ENCODE measurements at places on chromosomes 16 and 17.
A peak's percentile ranks its signal among the peaks of the same experiment; 100 is the strongest.

- no peak for DNase-seq
Measured at GRCh38 chr16:30660424-30661261, 2.4 kb downstream of the FBRS start.

- no peak for DNase-seq
Measured at GRCh38 chr16:85579191-85579590, 33.9 kb upstream of the GSE1 start.

DNA sequence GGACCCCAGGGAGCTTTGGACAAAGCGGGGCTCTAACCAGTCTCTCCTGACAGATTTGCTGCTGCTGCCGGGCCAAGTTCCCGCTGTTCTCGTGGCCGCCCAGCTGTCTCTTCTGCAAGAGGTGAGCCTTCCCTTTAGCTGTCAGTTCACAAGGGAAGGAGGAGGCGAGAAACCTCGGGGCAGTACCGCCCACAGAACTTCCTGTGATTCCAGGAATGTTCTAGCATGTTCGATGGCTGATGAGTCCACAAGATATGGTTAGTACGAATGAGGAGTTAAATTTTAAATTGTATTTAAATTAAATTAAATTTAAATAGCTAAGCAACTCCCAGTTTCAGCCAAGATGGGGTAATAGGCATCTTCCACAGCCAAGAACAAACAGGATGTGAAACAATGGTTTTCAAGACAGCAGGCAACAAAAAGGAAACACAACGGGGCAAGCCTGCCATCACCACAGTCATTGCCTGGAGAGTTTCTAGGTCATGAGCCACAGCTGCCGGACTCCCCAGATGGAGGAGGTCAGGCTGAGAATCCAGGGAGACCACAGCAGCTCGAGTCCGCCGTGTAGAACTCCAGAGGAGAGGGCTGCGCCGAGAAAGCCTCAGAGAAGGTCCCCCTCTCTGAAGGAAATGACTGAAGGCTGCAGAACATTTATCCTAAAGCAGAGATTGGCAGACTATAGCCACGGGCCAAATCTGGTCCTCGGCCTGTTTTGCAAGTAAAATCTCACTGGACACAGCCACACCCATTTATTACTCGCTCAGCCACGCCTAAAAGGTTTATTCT is 9.5 kb upstream of the TCF25 start:
- DNase-seq: no peak

DNA sequence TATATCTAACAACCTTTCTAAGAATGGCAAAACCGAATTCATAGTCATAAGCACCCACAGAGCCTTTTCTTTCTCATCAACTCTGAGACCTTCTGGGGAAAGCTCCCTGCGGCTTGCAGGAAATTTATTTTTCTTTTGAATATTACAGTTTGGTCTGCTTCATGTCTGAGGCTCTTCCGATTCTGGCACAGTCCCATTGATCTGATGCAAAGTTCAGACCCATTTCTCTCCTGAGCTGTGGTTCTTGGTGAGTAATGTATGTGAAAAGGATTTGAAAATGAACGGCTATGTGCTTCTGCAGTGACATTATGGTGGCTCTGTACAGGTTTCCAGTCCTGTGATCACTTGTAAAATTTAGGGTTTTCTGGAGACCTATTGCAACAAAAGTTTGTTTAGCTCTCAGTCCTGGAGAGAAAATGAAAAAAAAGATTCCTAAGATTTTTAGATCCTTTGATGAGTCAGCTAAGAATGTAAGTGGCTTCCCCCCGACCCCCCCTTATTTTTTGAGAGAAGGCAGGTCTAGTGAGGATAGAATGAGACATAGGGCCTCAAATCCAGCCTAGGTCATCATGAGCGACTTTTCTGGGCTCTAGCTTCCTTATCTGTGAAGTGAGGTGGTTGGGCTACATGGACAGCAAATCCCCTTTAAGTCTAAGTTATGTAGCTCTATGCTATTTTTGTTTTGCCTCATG is 4.6 kb downstream of the GAN start:
- DNase-seq: no peak

- DNase-seq: no peak
Measured at GRCh38 chr16:11494029-11494428, 92.7 kb downstream of the LITAF start.

- no peak for DNase-seq
Measured at GRCh38 chr16:85172455-85173145, 60.3 kb upstream of the CIBAR2 start.

DNA sequence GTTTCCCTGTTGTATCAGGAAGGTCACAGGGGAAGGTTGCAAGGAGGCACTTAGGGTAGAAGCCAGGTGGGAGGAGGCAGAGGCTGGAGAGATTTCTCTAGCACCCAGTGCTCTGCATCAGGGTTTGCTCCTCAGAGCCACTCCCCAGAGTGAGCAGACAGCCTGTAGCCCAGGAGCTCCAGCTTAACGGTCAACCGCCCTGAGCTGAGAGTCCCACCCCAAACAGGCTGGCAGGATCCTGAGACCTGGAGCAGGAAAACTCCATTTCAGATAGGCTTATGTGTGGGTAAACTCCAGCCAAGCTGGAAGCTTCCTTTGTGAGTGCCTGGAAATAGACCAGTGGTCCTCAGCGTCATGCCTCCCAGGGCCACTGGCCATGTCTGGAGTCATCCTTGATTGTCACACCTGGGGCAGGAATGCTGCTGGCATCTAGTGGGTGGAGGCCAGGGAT is 37.9 kb downstream of the MPRIP start:
- no peak for DNase-seq

DNA sequence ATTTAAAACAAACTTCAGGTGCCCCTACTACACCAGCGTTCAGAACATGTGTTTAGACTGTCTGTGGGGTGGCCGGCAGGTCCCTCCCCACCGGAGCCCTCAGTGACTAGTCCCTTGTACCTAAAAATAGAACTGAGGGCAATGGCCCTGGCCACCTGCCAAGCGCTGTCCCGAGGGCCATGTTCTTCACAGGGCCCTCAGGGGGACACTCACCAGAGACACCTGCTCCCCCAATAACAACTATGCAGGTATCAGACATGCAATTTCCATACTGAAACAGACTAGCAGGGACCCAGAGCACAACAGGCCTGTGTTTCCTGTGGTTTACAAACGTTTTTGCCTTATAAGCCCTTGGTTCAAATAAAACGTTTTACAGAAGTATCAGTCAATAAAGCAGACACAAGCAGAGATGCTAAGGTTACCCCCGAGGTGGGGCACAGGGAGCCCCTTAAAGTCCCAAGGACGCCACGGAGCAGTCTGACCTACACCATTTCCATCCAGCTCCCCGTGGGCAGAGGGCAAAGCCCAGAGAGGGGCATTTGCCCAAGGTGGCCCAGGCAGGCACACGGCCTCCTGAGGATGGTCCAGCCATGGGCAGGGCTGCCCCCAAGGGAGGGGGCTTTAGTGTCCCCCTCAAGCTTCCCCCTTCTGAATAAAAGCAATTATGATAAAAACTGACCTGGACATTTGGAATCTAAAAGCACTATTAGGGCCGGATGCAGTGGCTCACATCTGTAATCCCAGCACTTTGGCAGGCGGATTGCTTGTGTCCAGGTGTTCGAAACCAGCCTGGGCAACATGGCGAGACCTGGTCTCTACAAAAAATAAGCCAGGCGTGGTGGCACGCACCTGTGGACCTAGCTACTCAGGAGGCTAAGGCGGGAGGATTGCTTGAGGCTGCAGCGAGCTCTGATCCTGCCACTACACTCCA is 896 bp upstream of the MYLK3 start:
- DNase-seq: no peak

DNA sequence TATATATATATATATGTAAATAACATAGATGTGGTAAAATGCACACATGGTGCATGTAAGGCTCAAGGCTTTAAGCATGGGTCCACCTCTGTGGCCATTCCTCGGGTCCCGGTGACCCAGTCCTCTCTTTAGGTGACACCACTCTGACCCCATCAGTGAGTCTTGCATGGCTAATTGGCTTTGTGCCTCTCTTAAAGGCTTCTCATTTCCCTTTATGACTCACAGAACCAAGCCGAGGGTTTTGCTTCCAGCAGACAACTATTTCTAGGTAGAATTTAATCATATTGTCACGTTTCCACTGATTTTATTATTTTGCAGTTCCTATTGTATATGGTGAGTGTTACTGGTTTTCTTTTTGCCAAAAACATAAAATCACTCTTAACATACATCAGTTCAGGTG is 59.7 kb downstream of the PLCG2 start:
- DNase-seq: no peak

- no peak for DNase-seq
Measured at GRCh38 chr17:17079336-17079735, 37.1 kb downstream of the MPRIP start.

DNA sequence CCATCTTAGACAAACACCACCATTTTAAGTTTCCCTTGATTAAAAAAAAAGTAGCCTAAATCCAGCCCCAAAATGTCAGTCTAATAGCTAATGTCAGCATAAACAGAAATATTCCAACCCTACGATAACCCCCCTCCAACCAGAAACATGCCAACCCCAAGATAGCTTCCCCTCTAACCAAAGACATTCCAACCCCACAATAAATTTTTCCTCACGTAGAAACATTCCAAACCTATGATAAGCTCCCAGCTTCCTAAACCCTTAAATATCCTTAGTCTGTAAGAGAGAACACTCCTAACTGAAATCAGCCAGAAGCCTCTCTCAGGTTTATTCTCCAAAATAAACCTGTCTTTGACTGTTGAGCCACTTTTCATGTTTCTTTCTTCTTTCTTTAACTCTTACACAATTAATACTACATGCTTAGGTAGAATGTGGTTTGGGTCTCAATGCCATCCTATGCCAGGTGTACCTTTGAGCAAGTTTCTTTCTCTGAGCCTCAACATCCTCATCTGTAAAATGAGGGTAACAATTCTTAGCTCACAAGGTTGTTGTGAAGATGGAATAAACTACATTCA is 10.5 kb upstream of the KRT38 start:
- no peak for DNase-seq

- peak; percentile 56 for DNase-seq
Measured at GRCh38 chr17:78128551-78129350, at the start of gene TMC6. TSS of gene TMC6 (minus strand) at chr17:78128755. CDS start at chr17:78126832, 1,923 bp downstream.
